ENCODE measurements at places on chromosomes 13 and 19.

DNA sequence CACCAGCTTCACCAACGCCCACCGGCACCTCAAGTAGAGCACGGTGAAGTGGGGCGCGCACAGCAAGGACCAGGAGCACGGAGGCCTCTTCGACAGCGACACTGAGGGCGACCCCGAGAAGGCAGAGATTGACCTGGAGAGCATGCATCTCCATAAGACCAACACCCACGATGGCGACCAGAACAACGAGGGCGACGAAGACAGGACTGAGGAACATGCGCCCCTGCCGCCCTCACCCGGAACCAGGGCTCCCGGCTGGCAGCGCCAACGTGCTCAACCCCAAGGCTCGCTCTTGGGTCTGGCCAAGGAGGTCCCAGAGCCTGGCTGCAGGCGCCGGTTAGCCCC is 18.5 kb upstream of the RNF17 start:
- no peak for DNase-seq

DNA sequence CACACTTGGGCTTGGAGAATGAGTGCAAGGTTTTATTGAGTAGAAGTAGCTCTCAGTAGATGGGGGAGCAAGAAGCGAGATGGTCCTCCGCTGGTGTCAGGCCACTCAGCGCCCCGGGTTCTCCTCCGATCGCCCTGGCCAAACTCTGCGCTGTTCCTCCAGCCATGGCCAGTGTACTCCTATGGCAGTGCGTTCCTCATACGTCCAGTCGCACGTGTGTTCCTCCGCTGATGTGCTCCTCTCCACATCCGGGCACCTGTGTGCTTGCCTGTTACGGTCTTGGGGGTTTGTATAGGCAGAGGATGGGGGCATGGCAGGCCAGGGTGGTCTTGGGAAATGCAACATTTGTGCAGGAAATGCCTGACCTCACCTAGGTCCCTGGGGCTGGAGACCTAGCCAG is 1899.4 kb downstream of the PCDH9 start:
- no peak for DNase-seq

GRCh38 chr19:9673912-9674662 is 813 bp downstream of the ZNF562 start:
- no peak for DNase-seq

DNA sequence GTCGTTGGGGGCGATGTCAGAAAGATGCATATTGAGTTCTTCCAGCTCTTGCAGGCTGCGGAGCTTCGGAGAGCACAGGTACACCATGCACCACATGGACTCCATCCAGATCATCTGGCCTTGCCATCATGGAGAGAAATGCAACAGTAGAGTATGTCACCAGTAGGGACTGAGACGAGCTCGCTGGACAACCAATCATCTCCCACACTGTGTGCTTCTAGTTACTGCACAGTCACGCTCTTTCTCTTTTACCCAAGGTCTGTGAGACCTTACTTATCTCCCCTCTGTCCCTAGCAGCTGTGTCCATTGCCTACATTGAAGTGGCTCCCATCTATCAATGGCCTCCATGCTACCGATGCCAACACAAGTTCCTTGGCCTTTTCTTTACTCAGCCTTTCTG is 90.5 kb downstream of the C13orf42 start:
- DNase-seq = no peak

DNA sequence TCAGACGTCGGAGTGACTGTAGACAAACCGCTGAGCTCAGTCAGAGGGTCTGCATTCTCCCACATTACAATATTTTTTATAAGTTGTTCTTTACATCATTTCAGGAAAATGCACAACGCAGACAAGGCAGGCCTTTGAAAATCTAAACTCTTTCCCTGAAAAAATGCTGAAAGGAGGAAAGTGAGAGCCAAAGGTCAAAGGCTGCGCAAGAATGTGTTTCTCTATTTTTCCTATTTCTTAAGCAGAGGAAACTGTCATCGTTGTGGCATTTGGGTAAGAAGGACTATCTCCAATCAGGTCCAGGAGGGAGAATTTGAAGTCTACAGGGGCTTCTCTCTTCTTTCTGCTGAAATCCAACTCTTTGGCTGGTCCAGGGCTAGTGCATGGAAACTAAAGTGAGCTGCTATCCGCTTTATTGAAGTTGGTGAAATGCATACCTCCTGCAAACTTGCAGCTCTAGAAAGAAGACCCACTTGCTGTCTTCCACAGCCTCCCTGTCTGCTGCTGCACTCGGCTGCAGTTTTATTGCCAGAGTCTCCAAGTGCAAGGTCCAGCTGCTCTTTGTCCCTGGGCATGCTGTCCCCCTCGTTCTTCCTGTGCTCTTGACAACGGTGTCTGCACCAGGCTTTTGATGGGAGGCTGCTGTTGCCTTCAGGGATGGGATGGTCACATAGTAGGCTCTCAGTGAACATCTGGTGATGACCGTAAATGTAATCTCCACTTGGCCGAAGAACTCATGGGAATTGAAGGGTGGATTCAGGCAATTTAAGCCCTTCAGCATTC is 31.2 kb downstream of the ZNF536 start:
- no peak for DNase-seq

- no peak for DNase-seq
Observed at GRCh38 chr19:37966211-37966661, 59.2 kb downstream of the SIPA1L3 start.

- no peak for DNase-seq
Observed at GRCh38 chr13:31150315-31150985, 11.3 kb downstream of the HSPH1 start.

DNA sequence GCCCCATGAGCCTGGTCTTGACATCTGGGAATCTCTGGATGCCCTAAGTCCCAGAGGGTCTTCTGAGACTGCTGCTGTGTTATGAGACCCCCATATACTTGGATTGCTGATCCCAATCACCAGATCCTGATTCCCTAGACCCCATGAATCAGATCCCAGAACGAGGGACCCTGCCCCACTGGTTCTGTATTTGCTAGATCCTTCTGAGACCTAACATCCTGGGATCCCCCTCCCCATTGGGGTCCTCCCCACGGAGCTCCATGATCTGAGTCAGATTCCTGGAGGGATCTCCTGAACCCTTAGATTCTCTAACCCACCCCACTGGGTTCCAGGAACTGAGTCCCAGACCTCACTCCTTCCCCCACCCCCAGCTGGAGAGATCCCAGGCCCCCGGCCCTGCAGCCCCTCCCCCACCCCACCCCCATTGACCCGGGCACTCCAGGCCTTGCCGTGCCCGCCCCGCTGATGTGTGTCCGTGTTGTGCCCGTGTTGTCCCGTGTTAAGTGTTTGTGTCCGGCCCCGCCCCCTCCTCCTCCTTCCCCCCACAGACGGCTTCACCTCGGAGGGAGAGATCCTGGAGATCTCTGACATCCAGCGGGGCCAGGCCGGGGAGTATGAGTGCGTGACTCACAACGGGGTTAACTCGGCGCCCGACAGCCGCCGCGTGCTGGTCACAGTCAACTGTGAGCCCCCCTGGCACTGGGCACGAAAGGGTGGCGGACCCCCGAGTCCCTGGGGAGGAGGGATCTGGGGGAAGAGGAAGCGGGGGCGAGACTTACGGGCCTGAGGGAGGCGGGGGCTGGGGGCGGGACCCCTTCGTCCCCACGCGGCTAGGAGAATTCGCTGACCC is 15.0 kb downstream of the IGLON5 start:
- DNase-seq = no peak

GRCh38 chr13:44474122-44474910 is 100.7 kb downstream of the SERP2 start:
- DNase-seq = no peak

- DNase-seq = no peak
Observed at GRCh38 chr19:46287585-46287984, 9.3 kb upstream of the HIF3A start.

GRCh38 chr19:4929186-4929585 is 19.9 kb downstream of the UHRF1 start:
- DNase-seq = no peak

GRCh38 chr19:17790059-17790780 is 4.7 kb upstream of the B3GNT3 start:
- DNase-seq = no peak

DNA sequence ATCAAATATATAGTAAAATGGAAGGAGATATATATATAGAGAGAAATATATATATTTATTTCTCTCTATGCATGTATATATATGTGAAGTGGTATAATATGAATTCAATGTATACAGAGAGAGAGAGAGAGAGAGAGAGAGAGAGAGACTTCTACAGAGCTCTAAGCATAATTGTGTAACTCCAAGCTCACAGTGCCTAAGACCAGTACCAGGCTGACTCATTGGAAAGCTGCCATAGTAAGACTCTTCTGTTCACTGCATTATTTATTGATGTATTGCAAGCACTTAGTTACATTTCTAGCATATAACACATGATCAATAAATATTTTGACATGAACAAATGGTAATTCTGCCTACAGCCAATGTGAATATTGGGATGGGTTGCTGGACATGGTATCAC is 1734.7 kb downstream of the SLITRK1 start:
- DNase-seq = no peak

DNA sequence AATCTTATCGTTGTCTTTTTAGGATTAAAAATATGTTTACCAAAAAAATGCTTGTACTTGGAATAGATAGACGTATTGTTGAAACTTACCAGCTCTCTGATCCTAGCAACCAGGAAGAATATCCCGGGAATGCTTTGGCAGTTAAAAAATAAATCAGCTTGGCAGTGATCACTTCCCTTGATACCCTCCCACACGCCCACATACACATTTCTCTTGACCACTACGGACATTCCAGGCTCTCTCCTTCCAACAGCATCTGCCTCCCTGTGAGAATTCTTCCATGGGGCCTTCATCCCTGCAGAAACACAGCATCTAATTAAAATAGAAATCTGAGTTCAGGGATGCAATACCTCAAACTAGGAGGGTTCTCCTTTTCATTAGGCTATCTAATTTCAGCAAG is 57.9 kb downstream of the THSD1 start:
- no peak for DNase-seq

DNA sequence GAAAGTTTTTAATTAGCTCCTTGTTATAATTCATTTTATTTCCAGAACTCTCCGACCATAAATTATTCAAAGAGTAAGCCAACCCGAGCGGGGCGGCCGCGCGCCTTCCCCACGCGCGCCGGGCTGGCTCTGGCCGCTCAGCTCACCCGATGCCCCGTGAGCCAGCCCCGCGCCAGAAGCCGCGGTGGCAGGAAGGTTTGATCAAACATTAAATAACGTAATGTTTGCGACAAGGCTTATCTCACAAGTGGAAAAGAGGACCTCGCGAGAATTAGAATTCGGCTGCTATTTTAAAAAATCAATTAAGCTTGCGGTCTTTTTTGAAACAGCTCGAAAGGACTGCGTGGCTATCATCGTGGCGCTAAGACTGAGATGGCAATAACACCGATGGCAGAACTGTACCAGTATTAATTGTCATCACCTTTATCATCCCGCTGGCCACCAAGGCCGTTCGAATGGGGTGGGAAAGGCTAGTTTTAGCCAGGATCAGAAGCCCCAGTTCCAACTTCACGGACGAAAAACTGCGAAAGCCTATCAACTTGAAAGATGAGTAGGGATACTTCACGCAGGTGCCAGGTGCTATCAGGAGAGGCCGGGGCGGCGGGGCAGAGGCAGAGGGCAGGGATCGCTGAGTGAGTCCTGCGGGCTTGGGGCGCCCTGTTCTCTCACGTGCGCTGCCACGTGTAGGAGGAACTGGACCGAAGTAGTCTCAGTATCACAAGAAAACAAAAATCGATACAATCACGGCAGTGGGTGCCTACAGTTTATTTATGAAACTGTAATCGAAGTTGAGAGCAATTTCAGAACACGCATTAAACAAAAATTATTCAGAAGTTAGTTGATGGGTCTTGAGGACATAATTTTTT is 6.4 kb downstream of the POU4F1 start:
- DNase-seq = no peak

DNA sequence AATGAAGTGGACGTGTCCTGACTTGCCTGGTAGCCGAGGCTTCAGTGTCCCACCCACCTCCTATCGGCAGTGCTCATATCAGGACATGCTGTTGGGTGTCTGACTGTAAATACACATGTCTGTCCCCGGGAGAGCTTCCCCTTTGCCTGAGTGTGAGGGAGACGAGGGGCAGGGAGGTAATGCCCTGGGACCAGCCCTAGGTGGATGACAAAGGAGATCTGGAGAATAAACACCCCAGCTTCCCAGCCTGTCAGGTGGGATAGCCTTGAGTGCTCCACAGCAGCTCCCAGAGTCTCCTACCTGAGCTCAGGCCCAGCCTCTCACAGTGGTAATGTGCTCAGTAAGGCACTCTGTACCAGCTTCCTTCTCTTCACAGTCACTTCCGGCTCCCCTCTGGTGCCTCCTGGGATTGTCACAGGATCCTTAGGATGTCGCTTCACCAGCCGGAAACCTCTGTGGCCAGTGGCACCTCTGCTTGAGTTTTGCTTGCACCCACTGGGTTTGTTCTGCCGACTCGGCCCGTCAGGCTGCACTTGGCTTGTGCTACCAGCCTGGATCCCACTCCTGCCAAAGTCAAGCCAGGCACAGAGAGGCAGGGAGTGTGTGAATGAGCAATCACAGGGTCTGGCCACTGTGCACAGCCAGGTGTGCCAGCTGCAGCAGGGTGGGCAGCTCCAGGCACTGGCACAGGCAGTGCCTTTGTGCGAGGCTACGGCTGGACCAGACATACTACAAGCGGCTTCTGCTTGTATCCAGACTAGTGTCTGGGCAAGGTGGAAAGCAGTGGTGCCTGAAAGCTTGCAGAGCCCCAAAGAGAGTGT is 54.4 kb upstream of the RGCC start:
- no peak for DNase-seq

DNA sequence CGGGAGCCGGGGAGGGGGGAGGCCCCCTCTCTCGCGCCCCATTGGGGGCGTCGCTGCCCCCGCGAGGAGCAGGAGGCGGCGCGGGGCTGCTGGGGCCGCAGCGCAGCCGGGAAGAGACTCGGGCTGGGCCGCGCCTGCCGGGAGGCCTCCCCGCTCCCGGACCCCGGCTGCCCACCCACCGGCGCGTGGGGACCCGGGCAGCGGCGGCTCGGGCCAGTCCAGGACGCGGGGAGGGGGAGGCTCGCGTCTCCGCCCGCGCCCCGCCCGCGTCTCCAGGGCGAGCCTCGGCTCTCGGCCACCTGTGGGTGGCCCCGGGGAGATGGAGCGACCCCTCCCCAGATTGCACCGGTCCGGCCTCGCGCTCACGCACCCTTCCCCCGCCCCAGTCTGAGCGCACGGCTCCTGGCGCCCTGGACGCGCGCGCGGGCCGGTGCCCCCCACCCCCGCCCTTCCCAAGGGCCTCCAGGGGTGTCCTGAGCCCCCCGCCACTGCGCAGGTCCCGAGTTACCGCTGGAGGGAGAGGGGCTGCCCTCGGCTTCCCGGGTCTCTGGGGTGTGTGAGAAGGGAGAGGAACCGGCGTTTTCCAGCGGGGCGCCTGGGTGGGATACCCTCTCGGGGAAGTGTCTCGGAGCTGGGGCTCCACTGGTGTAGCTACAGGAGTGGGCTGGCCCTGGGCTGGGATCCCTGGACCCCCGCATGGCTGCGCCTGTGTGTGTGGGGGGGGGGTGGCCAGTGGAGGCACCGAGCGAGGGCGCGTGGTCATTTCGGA is 645 bp downstream of the PALM start:
- no peak for DNase-seq

DNA sequence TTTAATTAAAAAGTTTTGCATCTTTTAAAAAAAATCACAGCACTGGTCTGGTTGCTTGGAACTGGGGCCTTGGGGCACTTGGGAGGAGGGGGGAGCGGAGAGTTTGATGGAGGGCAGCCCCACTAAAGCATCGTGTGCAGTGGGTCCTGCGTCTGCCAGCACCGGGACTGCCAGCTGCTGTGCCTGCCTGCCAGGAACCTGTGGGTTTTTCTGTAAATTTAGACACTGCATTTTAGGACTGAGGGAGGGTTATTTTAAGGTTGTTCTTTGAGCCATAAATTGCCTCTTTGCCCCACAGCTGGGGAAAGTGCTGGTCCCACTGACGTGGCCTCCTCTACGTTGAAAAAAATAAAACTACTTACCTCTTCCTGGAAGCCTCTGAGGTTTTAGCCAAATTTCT is 2.9 kb downstream of the KLF2 start:
- no peak for DNase-seq
